ENCODE measurements at places on chromosomes 7 and 10.

DNA sequence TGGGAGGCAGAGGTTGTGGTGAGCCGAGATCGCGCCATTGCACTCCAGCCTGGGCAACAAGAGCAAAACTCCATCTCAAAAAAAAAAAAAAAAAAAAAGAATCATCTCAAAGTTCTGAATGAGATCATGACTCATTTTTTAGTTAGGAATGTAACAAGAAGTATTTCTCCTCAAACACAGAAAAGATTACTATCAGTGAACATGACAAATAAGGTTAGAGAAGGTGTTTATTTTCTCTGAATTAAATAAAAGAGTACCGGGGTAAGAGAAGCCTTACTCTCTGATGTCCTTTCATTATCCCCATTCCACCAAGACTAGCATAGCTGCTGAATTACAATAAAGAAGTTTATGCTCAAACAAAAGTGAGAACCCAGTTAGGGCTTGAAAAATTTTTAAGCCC, 50.1 kb downstream of the IPMK start:
- DNase-seq = no peak

GRCh38 chr7:150351587-150352194, 10.3 kb upstream of the RARRES2 start:
- no peak for DNase-seq

DNA sequence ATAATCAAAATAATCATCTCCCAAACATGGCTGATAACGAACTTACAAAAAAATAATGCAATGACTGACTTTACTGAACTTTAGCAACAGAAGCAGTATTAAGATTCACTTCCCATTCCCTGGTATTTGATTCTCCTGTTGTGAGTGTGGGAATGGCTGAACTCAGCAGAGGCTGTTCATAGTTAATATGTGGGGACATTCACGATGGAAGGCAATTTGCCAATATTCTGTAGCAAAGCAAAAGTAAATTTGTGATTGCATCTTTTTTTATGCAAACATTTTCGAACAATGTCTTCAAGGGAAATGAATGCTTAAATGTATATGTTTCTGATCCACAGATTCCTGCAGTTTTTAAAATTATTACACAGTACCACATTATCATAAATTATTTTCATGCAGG, 431.7 kb upstream of the KLF6 start:
- DNase-seq = no peak

GRCh38 chr7:135095450-135095849, 52.4 kb upstream of the TMEM140 start:
- no peak for DNase-seq

- no peak for DNase-seq
Observed at GRCh38 chr10:109821672-109822071, 101.6 kb downstream of the XPNPEP1 start.

GRCh38 chr10:76436401-76436811, 1005.0 kb downstream of the LRMDA start:
- DNase-seq = no peak

DNA sequence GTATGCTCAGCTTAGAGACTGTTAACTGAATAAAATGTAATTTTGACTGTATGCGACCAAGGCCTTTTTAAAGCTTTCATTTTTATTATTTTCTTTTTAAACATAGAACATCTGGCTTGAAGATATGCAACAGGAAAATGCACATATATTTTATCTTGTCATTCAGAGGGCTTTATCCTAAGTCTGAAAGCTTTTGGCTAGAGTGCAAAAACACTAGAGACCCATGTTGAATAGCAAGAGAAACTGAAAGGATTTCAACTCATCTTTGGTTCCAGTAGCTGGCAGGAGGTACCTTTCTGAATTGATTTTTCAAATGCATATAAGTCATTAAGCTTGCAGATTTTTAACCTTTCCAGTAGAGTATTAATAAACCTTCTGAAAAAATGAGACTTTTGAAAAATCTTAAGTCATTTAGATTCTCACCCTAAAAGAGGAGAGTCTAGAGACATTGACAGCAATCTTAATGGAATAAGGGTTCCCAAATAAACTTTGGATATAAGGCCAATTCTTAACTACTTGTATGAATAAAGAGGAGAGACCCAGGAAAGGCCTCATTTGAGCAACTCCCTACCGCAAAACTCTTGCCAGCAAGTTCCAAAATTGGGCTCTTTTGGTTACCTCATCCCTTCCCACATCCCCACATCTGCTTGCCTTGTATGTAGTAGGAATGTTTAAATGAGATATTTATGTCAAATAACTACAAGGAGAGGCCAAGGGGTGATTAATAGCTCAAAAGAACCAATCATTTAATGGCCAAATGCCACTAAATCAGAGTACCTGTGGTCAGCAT, 454.4 kb downstream of the HTR7 start:
- DNase-seq = no peak

DNA sequence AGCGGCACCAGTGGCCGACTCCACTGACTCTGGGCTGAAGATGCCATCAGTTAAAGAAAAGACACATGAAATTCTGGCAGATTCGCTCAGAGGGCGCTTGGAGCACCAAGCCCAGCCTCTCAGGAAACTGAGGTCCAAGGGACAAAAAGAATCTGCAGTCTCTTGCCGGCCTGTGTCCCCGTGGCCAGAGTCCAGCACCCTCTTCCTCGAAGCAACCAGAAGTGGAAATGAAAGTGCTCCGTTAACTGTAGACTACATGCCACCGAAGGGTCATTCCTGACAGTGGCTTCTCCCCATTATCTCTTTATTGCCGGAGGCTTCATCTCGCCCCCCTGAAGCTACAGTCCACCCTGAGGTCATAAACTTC, 1.0 kb upstream of the CHST15 start:
- DNase-seq = no peak

DNA sequence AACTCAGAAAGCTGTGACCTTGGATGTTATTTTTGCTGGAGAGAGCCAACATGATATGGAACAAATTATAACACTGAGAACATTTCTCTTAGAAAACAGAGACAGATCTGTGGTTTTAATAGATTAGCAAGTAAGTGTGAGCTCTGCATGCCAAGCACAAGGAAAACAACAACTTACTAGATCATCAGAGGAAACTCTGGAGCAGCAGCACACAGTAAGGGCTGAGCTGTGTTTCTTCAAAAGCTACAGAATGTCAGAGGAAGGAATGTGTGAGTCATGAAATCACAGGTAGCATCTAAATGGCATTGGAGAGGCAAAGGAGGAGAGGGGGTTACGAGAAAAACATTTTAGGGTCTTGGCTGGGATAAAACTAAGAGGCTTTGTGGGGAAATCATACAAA, 283.4 kb upstream of the FZD8 start:
- DNase-seq = no peak
